ENCODE measurements at places on chromosomes 12 and 14.

DNA sequence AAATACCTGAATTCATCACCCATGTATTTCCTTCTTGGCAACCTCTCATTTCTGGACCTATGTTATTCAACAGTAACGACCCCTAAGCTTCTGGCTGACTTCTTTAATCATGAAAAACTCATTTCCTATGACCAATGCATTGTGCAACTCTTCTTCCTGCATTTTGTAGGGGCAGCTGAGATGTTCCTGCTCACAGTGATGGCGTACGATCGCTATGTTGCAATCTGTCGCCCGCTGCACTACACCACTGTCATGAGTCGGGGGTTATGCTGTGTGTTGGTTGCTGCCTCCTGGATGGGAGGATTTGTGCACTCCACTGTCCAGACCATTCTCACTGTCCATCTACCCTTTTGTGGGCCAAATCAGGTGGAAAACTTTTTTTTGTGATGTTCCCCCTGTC lies 356 bp downstream of the OR4Q2 start:
- DNase-seq = no peak

DNA sequence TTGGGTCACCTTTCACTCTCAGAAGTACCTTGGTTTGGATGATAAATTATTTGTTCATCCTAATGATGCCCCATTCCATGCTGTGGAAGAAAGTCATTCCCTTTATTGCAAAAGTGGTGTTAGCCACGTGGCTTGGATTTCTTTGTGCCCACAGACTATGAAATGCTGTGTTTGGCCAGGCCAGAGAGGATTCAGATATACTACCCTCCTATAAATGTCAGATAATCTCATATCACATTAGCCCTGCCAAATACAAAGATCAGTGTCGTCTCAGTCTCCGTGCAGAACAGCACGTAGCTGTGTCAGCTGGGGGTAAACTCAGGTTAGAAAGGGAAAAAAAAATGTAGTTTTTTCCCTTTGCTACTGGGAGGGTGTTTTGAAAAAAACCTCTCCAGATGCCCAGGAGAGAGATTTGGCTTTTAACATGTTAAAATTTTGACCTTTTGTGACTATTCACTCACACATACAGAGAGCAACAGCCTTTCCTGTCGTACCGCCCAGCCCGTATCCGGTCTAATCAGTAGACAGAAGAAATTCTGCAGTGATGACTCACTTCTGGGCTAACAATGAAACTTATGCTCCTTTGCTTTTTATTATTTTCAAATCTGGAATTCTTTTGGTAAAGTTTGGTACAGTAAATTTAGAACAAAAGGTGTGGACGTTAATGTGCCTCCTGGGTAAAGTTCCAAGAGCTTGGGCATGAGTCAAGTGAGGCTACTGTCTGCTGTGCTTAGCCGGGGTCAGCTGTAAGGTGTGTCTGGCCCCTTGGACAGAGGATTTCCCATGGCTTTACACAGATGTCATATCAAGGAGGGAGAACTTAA lies 8.5 kb upstream of the PTPRB start:
- no peak for DNase-seq

GRCh38 chr12:6274231-6275221 lies 36.0 kb upstream of the PLEKHG6 start:
- no peak for DNase-seq

- no peak for DNase-seq
Measured at GRCh38 chr12:53298164-53298563, 1.3 kb upstream of the MYG1 start.

- DNase-seq = no peak
Measured at GRCh38 chr12:108457734-108458361, 57.2 kb upstream of the FICD start.

DNA sequence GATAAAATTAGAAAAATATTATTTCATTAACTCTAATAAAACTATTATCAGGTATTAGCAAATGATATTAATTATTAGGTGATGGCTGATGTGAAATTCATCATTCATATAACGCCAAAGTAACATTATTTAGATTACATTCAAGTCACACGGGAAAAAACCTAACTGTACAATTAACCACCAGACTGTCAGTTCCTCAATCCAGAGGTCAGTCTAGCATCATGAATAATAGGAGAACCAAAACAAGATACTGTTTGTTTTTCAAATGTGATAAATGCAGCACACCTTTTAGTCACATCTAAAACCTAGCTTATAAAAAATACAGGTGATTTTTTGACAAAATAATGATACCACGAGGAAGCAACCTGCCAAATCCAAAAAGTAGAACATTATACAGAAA lies 19.6 kb downstream of the SENP1 start:
- no peak for DNase-seq

- peak; percentile 48 for DNase-seq
Measured at GRCh38 chr12:188910-189621, 24.9 kb downstream of the SLC6A12 start.

GRCh38 chr14:22407033-22407432 lies 182.0 kb downstream of the DAD1 start:
- no peak for DNase-seq

- DNase-seq = no peak
Measured at GRCh38 chr12:131716282-131716681, 5.4 kb downstream of the SFSWAP start.

DNA sequence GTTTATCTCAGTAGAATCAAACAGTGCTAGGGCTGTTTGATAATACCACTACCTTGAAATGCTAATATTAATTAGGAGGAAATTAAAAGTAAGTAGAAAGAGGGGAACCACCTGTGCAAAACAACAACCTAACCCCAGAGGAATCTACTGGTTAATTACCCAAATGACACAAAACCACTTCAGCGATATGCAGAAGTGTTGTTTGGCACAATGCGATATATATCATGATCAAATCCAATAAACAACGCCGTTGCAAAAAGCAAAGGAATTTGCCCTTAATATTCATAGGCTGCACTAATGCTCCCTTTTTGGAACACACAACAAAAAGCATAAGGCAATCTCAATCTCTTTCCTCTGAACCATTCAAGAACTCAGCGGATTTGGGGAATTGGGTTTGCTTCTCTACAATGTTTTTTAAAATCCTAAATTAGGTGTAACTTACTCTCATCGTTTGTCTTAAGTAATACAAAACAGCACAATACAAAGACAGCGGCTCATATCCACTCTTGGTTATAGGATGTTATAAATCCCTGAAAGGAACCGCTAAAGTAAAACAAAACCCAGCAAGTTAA lies 1.5 kb downstream of the MAP4K5 start:
- no peak for DNase-seq

DNA sequence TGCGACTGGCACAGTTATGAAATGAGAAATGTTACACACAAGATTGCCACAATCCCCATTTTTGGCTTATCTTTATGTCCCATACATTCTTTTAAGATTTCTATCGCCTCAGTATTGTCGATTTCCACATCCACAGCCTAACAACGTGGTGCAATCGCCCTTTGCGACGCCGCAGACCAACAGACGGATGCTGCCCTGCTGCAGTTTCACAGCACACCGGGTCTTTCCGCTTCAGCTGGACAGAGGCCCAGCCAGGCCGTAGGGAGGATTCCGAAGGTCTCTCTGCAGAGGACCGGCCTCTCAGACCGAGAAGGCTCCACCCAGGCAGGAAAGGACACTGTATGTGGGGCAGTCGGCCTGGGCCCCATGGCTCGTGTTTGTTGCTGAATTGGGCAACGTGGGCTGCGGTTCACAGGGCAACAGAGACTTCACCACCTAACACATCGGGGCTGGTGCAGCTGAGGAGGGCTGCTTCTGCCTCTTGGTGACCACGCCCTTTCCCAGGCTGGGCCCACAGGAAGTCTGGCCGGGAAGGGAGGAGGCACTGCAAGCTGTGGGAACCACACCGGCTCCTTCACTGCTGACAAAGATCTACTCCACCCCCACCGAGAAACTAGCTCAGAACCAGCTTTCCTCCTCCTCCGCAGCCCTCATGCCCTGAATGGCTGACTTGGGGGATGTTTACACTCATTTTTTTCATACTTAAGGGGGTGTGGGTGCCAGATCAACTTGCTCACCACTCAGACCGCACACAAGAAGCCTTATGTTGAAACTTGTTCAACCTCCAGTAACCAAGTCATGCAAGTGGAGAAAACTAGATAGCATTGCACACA lies 32.9 kb upstream of the MDM1 start:
- DNase-seq = peak; percentile 66

DNA sequence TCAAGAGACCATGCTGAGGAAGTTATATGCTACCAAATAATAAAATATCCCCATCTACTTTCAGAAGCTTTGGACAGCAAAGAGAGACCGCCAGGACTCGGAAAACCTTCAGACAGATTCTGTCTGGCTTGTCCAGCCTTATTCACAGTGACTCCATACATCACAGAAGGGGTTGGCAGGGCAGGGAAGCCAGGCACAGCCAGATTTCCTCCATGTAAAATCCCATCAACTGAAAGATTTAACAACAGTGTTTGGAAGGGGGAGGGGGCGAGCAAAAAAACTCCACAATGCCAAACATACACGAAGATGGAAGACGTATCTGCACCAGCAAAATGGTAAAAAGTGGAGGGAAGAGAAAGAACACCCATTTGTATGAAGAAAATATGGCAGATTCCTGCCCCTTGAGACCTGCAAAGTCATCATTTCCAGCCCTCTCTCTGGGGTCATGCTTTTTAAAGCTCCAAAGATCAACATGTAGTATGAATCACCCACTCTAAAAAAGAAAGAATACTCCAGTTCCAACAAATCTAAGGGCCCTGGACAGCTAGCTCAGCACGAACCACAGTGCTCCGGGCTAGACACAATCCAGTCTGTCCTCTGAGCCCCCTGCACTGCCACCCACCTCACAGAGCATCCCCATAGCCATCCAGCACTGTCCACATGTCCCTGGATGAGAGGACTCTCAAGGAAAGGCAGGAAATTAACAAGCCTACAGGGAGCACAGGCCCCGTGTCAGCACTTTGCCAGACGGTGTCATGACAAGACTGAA lies 116.4 kb downstream of the DICER1 start:
- DNase-seq = no peak

DNA sequence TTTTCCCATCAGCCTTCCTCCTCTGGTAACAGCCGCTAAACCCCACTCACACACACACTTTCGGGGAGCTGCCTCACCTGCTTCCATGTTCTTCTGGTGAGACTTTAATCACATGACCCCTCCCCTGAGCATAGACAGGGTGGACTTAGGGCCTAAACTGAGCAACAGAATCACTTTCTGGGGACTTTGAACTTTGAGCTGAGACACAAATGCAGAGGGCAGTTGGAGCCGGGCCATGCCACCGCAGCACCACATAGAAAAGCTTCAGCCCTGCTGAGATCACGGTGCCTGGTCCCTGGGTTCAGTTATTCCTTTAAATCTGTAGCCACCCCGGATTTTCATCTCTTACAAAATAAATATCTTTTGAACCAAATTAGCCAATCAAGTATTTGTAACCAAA lies 18.4 kb upstream of the MAP3K9 start:
- DNase-seq = no peak

GRCh38 chr12:48039151-48039550 lies 34.9 kb upstream of the COL2A1 start:
- DNase-seq = no peak

DNA sequence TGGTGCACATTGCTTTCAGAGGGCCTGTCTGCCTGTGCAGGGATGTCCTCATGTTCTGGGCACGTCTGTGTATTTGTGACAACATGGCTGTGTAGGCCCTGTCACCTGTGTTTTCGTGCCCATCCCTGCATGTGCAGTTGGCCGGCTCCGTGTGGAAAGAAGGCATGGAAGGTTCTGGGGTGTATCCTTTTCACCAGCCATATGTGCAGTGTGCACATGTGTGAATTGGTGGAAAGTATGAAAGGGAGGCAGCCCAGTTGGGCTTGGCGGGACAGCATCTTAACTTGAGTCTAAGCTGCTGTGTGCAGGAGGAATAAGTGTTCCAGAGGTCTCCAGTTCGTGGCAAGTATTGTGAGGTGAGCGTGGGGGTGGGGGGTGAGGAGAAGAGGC lies 669 bp downstream of the TSPAN11 start:
- DNase-seq = no peak

- DNase-seq = no peak
Measured at GRCh38 chr14:57008534-57008933, 198.3 kb upstream of the OTX2 start.

DNA sequence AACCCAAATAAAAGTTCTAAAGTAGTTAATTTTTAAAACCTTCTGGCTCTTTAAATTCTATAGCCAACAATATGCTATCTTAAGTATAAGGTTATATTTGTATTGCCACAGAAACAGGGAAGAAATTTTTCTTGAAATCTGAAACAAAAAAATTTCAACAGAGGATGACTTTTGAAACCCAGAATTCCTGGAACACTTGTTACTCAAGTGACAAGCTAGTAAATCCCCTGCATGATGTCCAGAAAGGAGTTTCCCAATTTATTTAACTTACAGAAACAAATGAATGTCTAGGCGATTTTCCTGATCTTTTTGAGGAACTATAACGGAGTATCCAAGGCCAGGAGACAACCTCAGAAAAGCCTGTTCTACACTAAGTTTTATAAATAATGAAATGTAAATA lies 69.6 kb downstream of the SLC41A2 start:
- no peak for DNase-seq

DNA sequence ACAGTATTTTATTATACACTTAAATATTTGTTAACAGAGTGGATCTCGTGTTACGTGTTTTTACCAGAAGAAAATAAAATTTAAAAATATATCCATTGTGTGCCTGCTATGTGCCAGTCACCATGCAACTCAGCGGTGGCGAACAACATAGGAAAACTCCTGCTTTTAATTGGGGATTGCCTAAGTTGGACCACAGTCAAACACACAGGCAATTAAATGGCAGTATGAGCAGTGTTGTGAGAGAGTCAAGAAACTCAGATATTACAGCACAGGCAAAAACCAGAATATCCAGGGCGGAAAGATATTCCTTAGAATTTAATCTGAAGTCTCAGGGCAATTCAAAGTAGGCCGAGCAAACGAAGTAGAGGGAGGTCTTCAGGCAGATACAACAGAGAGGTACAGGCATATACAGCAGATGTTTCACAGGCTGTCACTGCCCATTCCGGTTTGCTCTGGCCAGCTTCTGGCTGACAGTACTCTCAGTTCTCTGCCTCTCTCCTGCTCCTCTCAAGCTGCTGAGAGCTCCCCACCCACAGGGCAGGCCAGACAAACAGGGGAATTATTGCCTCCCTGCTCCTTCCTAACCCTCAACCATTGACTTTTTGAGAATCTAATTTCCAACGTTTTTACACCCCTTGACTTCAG lies 540.2 kb upstream of the TMEM132C start:
- DNase-seq = no peak

DNA sequence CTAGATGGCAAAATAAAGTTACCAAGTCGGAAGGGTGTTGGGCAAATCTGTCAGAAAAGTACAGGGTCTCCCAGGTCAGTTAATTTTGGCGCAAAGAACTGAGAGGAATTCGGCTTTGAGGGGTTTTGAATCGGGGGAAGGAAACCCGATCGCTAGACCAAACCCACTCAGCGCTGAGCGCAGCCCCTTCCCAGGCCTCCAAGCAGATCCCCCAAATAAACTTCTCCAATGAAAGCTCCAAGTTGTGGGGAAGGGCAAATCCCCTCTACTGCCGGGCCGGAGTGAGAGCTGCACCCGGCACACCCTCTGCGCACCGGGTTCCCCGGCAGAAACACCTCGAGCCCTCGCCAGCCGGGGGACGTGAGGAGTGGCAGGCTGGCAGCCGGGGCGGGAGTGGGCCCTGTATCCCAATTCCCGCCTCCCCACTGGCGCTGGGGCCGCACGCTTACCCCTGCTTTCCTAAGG lies 441 bp downstream of the E2F7 start:
- no peak for DNase-seq
